Fibroblast of skin of scalp (primary cell): ENCODE measurements at places on chromosomes 2 and 18.

- DNase-seq = no peak
Observed at GRCh38 chr18:417495-417894, 83.0 kb downstream of the COLEC12 start.

DNA sequence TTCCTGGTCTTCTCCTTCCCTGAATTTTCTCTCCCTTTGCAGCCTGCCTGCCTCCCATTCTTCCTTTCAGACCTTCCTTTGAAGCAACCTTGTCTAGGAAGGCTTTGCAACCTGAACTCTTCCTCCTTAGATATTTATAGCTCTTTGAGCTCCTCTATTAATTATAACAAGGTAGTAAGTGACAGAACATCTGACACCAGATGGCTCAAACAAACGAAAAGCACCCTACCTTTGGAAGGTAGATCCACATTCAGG lies 57.2 kb upstream of the SLC1A4 start:
- no peak for DNase-seq

GRCh38 chr2:69969126-69969983 lies 7.9 kb upstream of the ASPRV1 start:
- no peak for DNase-seq

- no peak for DNase-seq
Observed at GRCh38 chr2:111176388-111176787, 55.7 kb downstream of the BCL2L11 start.

DNA sequence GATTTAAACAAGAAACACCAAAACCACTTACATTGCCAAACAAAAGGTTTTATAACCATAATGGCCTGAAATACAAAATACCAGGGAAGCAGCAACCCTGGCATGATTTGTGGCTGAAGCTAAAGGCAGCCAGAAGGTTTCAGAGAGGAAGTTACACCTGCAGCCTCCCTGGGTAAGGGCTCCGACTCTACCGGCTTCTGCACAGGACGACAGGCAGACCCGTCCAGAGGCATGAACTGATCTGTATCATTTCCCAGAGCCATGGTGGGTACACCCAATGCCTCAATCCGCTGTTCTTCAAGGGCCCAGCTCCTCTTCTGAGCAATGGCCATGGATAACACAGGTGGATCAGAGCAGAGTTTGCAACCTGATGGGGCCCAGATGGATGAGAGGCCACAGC lies 71.6 kb downstream of the PXDN start:
- no peak for DNase-seq

DNA sequence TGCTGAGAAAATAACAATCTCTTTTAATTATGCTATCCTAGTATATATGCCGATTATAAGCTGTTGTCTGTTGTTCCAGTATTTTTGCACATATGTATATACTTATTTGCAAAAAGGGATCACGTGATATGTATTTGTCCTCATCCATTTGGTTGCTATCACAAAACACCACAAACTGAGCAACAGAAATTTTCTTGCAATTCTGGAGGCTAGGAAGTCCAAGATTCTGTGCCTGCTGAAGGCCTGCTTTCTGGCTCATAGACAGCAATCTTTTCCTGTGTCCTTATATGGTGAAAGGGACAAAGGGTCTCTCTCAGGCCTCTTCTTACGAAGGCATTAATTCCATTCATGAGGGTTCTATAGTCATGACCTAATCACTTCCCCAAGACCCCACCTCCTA lies 186.5 kb downstream of the LPIN1 start:
- peak; percentile 3 for DNase-seq

DNA sequence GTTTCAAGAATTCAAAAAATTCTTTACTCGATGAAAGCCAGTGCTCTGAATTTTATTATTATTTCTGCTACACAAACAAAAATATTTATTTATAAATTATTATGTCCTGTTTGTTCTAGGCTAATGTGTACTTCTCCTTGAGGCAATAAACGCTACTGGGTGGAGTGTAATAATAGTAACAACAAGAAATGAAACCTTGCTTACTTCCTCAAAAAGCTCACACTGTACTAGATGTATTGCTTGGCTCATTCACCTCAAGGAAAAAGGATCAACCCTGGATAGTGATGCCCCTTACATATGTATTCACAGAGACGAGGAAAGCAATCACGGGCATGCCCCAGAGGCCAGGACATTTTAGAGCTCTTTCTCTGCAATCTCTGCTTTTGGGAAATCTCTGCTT lies 685.6 kb upstream of the NXPH2 start:
- no peak for DNase-seq

GRCh38 chr2:57510704-57511103 lies 535.9 kb upstream of the VRK2 start:
- no peak for DNase-seq

GRCh38 chr18:79502782-79503181 lies 107.1 kb downstream of the NFATC1 start:
- peak; percentile 20 for DNase-seq

DNA sequence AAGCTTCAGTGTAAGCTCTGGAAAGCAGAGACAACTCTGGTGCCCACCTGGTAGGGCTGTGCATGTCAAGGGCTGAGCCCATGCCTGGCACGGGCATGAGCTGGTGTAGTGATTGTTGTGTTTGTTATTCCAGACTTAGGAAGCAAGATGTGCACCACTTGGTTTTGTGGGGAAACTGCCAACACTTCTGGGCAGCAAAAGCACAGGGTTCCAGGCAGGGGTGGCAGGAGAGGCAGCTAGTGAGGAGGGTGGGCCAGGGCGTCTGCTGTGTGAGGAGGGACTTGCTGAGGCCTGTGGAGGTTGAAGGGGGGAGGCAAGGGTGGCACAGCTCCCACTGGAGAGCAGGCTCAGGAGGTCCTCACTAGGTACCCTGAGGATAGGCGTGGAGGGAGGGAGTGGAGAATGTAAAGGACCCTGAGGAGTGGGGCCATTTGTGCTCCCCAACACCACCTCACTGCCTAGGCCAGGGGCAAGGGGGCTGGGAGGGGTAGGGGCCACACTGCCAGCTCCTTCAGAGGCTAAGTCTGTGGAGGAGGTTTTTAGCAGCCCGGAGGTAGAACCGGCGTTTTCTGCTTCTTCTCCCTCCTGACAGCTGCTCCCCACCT lies 104.0 kb upstream of the POU3F3 start:
- no peak for DNase-seq

- peak; percentile 83 for DNase-seq
Observed at GRCh38 chr2:46014911-46015654, 282.1 kb upstream of the EPAS1 start.

GRCh38 chr18:8980496-8980895 lies 122.0 kb upstream of the NDUFV2 start:
- no peak for DNase-seq

DNA sequence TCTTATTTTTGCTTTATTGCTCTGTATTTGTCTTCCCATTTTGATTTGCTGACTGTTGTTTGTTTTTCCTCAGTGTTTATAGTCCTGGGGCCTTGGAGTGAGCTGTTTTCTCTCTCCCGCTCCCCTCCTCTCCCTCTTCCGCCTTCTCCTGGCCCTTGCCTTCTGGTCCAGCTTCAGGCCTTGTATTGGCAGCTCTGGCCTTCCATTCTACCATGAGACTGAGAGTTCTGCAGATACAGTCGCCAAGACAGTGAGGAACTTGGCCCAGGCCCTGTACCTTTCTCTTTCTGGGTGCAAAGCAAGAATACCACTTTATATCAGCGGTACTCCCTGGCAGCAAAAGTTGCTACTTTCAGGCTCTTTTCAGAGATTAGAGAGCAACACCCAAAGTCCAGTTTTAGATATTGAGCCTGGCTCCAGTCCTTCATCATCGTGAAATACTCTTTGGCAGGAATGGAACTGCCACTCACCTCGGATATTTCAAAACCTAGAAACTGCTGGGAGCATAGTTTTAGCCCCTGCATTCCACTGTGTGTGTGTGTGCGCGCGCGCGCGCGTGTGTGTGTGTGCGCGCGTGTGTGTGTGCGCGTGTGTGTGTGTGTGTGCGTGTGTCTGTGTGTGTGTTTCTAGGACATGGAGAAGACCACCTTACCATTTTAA lies 17.1 kb upstream of the L3MBTL4 start:
- DNase-seq = no peak

DNA sequence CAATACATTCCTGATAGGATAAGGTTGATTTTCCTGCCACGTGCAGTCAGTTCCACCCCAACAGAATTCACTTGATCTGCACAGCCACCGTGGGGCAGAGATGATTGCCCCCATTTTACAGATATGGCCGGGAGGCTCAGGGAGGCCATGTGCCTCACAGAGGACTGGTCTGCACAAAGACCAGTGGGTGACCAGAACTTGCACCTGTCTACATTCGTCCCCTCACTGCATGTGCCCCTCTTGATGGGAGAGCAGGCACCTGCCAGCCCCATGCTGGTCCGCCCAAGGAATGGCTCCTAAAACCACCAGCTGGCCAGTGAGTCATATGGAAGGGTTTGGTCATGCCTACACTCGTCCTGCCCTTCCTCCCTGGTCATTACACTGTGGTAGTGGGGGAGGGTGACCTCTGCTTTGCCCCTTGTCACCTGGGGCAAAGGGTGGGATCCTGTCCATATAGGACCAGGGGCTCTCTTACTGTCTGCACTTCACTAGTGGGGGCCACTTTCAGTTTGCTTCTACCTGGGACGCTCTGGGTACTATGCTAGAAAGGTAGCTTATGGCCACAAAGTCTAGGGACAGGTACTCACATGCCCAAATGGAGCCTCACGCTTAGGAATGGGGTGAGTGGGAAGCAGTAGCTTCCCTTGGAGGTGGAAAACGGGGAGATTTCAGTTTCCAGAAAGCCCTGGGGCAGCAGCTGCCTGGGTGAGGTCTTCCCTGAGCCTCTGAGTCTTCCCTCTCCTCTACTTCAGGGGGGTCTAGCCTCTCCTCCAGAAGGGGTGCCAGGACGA lies 14.7 kb downstream of the RRM2 start:
- no peak for DNase-seq

GRCh38 chr2:236795169-236795860 lies 225.7 kb downstream of the ACKR3 start:
- DNase-seq = peak; percentile 56

DNA sequence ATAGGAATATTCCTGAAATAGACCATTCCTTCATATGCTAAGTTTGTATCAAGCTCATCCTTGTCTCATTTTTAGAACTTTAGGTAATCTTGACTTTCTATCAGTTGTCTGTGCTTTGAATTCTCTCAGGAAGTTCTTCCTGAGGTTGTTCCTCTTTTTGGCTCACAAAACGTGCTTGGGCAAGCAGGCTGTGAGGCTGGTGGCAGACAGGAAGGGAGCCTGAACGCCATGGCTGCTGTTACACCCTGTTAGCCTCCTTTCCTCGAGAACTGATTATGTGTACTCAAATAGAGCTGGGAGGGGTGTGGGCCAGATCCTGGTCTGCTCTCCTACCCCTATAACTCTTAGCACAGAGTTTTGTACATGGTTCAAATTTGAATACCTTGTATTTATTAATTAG lies 136.4 kb upstream of the CELF4 start:
- DNase-seq = no peak

GRCh38 chr2:135797497-135798274 lies 39.3 kb downstream of the LCT start:
- peak; percentile 81 for DNase-seq

- no peak for DNase-seq
Observed at GRCh38 chr2:215901796-215902195, 111.6 kb downstream of the MREG start.

DNA sequence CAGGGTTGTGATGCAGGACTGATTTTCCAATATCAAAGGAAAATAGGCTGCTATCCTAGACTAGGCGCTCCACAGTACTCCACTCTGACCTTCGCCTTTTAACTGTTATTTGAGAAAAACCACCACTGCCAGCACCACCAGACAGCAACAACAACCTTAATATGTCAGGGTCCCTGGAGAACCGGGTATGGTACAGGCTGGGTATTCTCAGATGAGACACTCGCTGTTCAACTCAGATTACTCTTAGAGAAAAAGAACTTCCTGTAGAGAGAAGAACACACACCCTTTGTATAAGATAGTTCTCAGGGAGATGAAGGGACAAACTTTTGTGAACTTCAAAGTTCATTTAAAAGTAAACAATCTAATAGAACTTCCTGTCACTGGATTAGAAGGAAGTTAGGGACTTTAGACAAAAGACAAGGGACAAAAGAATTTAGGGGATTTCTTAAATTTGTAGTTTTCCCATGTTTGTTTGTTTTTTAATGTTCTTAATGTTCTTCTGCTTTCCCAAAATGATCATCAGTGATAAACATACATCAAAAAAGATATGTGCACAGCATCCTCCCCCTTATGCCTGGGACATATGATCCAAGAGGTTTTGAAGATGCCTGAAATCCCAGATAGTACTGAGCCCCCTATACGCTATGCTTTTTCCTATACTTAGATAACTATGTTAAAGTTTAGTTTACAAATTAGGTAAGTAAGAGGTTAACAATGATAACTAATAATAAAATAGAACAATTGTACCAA lies 41.3 kb upstream of the PPP1R1C start:
- DNase-seq = no peak

- no peak for DNase-seq
Observed at GRCh38 chr18:50034029-50034428, 160.9 kb downstream of the MYO5B start.

GRCh38 chr2:201084863-201085262 lies 13.1 kb downstream of the NDUFB3 start:
- no peak for DNase-seq

DNA sequence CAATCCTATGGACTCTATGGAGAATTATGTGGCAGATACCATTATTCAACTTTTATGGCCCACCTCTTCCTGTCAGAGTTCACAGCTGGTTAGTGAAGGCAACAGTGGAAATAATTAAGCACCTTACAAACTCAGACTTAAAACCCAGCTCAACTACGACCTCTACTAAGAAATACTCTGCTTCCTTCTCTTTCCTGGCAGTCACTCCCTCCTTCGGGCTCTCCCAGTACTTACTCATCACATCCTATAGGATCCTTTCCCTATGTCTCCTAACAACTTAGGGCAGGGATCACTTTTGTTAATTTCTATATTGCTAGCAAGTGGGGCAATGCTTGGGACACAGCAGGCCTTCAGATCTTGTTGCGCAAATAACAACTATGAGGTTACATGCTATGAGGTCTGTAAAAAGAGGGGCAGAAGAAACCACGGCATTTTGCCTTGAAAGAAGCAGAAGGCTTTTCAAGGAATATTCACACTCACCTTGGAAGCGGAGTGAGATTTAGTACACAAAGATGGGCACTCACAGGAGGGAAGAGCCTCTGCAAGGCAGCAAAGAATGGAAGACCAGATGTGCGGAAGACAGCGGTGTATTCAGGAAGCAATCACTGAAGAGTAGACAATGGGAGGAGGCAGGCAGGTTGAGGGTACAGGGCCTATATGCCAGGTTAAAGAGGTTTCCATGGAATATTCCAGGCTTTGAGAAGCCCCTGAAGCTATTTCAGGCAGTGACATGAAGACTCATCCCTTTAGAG lies 2.1 kb downstream of the STK39 start:
- DNase-seq = no peak

- no peak for DNase-seq
Observed at GRCh38 chr18:21865043-21865442, 124.5 kb downstream of the MIB1 start.

GRCh38 chr2:172093416-172094293 lies 8.3 kb downstream of the DLX1 start:
- DNase-seq = no peak

- DNase-seq = peak; percentile 96
Observed at GRCh38 chr2:233974530-233975071, 57.4 kb downstream of the TRPM8 start.

DNA sequence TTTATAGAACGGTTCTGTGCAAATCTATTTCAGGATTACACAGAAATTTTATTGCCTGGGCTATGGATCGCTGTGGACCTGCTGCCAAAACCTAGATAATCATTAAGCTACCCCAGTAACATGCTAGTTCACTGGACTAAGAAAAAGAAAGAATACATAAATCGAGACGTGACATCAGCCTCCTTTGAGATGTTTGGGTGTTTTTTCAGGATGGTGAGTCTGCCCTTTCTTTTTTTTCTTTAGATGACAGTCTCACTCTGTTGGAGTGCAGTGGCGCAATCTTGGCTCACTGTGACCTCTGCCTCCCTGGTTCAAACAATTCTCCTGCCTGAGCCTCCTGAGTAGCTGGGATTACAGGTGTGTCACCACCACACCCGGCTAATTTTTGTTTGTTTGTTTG lies 52.0 kb downstream of the FHOD3 start:
- DNase-seq = no peak
